ENCODE measurements at places on chromosomes 4 and X.

DNA sequence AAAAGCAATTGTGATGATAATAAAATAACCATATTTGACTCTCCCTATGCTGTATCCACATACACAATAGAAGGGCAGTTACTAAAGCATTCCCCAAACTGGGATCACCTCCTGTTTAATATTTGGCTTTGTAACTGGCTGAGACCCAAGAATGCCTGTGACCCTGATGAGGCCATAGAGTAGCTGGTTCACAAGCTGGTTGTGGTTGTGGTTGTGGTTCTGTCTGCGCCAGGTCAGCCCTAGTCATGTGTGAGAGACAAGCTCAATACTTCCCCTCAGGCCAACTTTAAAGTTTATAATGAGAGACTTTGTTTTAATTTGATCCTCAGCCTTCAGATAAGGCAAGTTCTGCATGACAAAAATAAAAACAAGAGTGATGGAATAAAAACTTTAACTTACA lies 209.9 kb downstream of the PARM1 start:
- DNase-seq: no peak

DNA sequence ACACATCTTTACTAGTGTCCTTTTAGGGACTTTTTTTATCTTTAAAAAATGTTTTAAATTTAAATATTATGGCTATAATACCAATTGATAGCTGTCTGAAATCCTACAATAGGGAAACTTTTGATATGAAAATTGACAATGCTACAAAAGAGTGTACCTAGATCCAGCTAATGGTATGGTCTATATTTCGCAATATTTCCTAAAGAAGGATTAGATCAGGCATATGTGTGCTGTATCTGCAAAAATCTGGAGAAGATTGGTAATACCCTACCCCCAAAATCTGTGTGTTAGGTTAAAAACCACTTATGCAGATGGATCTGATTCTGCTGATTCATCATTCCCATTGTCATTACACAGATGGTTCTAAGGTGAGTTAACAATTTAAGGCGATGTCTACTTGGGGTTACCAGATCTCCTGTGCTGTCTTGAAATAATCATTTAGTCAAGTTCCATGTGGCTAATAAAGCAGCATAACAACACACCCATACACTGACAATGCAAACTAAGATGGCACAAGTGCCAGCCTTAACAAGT lies 137.1 kb downstream of the GASK1B start:
- DNase-seq: no peak

GRCh38 chr4:40730091-40730679 lies 19.6 kb upstream of the NSUN7 start:
- no peak for DNase-seq

DNA sequence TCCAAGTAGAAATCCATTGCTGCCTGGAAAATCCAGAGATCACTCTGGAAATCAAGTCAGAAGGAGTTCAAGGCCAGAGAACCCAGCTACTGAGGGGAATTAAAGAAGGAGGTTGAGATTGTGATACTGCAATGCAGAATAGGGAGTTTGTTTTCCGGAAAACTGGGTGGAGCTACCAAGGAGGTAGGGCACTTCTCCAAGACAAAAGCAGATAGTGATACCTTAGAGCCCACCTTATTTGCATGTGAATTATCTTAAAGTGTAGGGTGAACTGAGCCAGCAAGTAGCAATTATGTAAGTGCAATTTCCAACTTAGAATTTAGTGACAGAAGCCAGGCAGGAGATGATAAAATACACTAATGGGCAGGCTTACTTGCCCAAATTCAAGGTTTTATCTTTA lies 178.9 kb downstream of the MID1 start:
- no peak for DNase-seq

DNA sequence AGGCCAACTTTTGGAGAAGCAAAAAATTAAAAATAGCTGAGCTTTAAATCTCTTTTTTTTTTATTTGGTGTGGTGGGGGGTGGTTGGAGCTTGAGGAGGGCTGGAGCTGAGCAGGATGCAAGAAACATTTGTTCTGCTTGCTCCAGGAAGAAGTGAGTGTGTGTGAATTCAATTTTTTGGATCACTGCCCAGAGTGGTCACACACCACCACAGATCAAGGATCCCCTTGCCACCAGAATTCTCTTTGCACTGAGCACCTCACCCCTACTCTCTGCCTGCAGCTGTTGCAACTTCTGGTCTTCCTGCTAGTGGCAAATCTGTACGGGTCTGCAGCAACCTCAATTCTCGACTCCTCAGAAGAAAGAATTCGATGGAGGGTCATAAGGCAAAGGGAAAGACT lies 19.9 kb upstream of the PLP1 start:
- no peak for DNase-seq

DNA sequence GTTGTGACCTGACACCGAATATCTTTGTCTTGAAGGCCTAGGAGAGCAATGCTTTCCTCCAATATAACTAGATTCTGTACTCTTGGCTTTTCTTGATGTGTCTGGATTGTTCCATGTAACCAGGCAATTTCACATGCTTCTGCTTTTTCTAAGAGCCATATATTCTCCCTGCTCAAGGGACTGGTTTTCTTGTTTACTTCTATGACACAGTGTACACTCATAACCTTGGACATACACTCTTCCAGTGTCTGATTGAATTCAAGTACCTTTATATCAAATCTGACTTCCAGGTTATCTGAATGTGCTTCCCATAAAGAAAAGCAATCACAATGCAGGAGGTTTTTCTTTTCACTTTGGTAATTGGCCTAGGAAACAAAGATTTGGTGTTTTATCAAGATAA lies 17.4 kb upstream of the EIF4E start:
- DNase-seq: no peak

DNA sequence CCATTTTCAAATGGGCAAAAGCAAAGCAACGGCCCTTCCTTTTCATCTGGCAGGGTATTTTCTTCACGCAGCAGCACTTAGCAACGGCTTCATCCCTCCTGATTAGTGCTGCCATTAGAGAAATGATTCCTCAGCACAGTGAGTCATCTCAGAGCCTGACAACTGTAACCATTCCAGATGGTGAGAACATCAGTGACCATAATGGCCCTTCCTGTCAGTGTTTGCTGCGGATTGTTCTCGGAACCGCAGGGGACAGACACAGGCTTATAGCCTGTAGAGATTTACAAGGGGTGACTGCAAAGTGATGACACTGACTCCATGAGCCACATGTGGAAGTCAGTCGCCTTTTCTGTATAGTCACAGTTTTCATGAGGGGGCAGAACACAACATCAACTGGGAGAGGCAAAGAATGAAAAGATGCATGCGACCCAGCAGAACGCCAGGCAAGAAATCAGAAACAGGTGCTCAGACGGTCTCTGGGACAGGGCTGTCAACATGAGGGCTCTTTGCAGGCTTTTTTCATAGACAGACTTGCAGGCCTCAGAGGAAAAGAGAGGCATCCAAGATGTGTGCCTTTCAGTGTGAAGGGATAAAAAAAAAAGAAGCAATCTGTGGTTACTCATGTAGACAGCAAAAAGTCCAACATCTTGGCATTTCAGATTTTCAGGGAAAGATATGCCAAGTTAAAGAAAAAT lies 69.9 kb upstream of the FBXW7 start:
- no peak for DNase-seq

DNA sequence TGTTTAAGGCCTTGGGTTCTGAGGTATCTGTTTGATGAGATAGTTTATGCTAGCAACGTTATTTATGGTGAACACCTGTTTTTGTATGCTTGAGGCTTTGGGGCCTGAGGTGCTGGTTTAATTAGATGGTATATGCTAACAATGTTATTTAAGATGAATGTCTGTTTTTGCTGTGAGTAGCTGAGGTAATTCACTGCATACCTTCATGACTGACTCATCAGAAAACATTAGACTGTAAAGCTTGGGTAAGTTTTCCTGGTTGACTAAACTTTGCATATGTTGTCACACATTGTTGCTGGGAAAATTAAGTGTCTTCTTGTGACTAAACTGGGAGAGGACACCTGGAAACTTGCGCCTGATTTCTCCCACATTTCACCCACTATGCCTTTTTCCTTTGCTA lies 1026.6 kb downstream of the RAPGEF2 start:
- no peak for DNase-seq

DNA sequence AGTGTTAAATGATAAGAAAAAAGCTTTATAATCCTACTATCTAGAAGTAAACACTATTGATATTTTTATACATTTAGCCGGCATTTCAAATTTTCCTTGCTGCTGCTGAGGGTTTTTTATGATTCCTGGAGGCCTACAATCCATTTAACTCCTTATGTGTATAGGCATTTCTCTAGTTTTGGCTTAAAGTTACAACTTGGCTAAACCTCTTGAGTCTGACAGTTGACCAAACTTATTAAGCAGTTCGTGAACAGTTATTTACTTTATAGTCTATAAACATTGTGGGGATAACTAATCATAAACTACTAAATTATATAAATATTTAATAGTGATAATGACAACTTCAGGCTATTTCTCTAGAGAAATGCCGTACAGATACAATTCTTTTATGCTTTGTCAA lies 141.9 kb downstream of the ADGRL3 start:
- no peak for DNase-seq

GRCh38 chr4:22348410-22348809 lies 167.5 kb downstream of the ADGRA3 start:
- no peak for DNase-seq

DNA sequence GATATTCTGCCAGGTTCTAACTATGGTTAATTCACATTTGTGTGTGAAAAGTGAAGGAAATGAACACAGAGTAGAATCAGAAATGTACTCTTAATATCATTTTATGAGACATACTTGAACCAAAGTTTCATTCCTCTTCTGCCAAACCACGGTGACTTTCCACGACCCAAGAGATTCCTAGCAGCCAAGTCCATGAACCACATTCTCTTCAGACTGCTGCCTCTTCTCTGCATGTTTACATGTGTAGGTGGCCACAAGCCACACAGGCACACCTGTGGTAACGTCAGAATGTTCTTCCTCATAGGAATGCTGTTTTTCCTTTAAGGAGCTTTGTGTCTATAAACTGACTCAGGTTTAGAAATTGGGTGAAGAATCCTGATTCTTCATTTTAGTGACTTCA lies 1411.2 kb downstream of the RAPGEF2 start:
- DNase-seq: no peak

DNA sequence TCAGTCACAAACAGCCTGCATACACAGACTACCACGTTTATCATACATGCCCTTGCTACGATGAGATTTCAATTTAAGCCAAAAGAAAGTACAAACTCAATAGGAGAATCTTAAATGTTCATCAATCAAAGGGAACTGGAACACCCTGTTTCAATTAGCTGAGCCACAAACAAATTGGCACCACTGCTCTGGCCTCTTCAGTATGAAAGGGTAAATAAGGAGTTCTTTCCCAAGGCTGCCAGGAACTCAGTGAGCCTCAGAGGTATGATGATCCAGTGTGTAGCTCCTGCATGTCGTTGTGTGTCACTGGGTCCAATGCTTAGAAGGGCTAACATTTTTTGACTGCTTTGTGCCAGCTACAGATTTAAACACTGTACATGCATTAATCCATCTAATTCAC lies 5.4 kb downstream of the RNF150 start:
- no peak for DNase-seq

- DNase-seq: no peak
These were observed 770 bp downstream of the SMAD1 start for GRCh38 chr4:145482209-145483037.

GRCh38 chrX:19152762-19153161 lies 30.5 kb upstream of the ADGRG2 start:
- no peak for DNase-seq

- DNase-seq: no peak
These were observed 63.2 kb upstream of the SLC4A4 start for GRCh38 chr4:71275570-71275969.

GRCh38 chr4:60013464-60014184 lies 1186.5 kb upstream of the ADGRL3 start:
- DNase-seq: no peak

- no peak for DNase-seq
These were observed 3.7 kb upstream of the NR3C2 start for GRCh38 chr4:148445860-148446330.

GRCh38 chr4:110149089-110149488 lies 49.3 kb downstream of the ELOVL6 start:
- DNase-seq: no peak

DNA sequence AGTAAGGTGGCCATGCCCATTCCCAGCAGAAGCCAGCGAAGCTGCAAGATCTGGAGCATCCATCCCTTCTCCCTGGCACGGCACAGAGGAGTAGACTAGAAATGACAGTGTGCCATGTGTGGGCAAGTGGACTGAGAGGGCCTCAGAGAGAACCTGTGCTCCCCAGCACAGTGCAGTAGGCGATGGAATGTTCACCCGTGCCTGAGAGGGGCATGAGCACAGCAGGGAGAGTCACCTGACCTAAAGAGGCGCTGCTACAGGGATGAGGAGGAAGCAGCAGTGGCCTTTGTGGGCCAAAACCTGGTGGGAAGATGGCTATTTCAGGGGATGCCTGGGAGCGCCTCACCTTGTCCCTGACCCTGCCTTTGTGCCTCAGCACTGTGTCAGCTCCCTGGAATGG lies 8.0 kb upstream of the CDKN2AIP start:
- no peak for DNase-seq

- DNase-seq: no peak
These were observed 63.9 kb downstream of the TSC22D3 start for GRCh38 chrX:107711521-107712181.

- DNase-seq: no peak
These were observed 136.1 kb upstream of the STIM2 start for GRCh38 chr4:26724534-26724933.

GRCh38 chrX:139680356-139680755 lies 27.6 kb downstream of the MCF2 start:
- no peak for DNase-seq

DNA sequence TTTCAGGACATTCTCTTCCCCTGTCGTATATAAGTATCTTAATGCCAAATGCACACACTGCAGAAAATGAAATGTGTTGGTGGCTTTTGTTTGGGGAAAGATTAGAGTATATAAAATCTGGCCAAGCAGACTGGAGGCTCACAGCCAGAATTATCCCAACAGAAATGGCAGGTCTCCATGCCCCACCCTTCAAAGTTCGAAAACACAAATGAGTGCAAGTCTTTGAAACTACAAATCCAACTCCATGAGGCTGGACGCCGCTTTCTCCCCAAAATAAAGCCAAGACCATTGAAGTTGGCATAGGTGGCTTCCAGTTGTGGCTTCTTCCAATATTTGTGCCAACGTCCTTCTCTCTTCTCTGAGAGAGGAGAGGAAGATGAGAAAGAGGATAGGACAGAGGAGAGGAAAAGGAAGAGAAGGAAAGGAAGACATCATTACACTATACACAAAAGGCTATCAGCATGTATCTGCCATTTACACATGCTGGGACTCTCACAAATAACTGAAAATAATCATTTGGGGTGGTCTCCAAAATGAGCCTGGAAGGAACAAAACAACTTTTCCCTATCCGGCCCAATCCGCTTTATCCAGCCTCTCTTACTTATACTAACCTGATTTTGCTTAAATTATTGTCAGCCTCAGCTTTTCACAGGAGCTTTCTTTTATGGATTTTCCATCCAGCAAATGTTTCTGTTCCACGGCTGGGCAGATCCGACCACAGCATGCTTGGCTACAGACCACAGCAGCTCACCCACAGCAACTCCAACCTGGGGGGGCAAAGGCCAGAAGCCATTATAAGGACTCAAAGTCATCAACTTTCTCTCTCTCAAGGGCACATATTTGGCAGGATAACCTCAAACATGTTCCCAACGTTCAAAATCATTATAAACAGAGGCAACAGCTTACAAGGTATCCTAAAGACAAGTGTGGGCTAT lies 71.7 kb downstream of the APBB2 start:
- DNase-seq: no peak

- DNase-seq: no peak
These were observed 63.3 kb downstream of the MOSPD2 start for GRCh38 chrX:14936561-14936960.

Measured in activated T-helper 1 cell treated with anti-CD3 and anti-CD28 coated beads, Interleukin-2, amount 50 U/mL, for 16 hours (primary cell).